ENCODE measurements at places on chromosomes 6 and 20. TPM values are rescaled to one million over a fixed set of nuclear protein-coding genes. Genes with fewer than 3 reads are reported as not detected.

Gene MAN1A1
- total RNA-seq: 93.1 TPM

Gene TGM3
- total RNA-seq: 0.08 TPM

Gene FAM209A
- total RNA-seq: not detected

Gene CCN5
- 266 TPM for total RNA-seq

Gene ID4
- total RNA-seq: 18.0 TPM

Gene RNF144B
- 1.2 TPM for total RNA-seq

Gene IL17A
- not detected for total RNA-seq

Gene PRKN
- total RNA-seq: 2.0 TPM

Gene KCNG1
- total RNA-seq: 3.0 TPM

Gene DUSP15
- 9.9 TPM for total RNA-seq

Gene SIRPA
- total RNA-seq: 18.3 TPM

Gene C6orf141
- 5.7 TPM for total RNA-seq

Gene LTA
- not detected for total RNA-seq

Gene HLA-DPA1
- total RNA-seq: 0.18 TPM

Gene SPEF1
- 0.09 TPM for total RNA-seq

Gene ABRACL
- 15.8 TPM for total RNA-seq

Gene CALHM6
- total RNA-seq: 1.6 TPM

Gene PLCG1
- total RNA-seq: 38.0 TPM

Gene LHFPL5
- not detected for total RNA-seq

Gene C6orf15
- total RNA-seq: not detected

Gene SPATA25
- total RNA-seq: 2.1 TPM

Gene TCF19
- 46.3 TPM for total RNA-seq

Gene CST1
- not detected for total RNA-seq

Gene LPA
- not detected for total RNA-seq

Gene CST5
- not detected for total RNA-seq

Gene ULBP2
- total RNA-seq: 3.3 TPM
